ENCODE measurements at places on chromosomes 3 and 15.
A peak's percentile ranks its signal among the peaks of the same experiment; 100 is the strongest.

DNA sequence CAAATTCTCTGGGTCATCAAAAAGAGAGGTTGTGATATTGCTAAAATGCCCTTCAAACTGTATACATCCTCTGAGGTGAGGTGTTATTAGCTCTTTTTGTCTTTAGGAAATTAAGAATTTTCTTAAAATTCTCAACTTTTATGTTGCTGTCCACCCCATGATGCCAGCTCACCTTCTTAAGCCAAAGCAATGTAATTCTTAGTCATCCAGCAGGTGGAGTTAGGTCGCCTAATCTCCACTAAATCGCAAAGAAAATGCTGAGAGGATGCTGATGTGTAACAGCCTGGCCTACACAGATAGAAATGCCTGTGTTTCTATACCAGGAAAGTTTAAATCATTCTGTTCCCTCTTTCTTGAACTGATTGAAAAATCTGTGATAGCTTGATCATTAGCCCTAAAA is 770.2 kb upstream of the ALCAM start:
- DNase-seq: peak; percentile 22

DNA sequence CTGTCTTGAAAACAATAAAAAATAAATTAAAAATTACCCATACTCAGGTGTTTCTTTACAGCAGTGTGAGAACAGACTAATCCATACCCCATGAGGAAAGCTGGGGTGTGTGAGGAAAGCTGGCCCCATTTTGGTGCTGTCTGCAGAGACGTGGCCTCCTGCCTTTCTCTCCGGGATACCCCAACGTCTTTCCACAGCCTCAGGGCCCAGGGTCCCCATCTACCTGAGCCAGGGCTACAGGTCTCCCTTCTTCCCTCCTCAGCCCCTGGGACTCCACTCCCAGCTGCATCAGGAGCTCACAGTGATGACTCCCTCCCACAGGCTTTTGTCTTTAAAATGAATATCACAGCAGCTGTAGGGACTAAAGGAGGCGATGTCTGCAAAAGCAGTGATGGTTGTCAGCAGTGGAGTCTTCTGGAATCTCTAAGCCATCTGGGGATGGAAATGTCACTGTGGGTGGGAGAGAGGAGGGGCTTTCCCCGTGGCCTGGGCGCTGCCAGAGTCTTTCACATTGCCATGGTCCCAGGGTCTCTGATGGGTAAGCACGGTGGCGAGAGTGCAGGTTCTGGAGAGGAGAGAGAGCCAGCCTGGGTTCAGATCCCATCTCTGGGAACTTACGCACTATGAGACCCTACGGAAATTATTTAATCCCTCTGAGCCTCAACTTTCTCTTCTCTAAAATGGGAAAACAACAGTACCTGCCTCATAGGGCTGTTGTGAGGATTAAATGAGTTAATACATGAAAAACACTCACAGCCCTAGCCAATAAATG is 259.3 kb downstream of the PLCL2 start:
- no peak for DNase-seq

GRCh38 chr3:105440113-105440512 is 73.4 kb downstream of the ALCAM start:
- DNase-seq: no peak

- no peak for DNase-seq
Measured at GRCh38 chr15:45048794-45049631, 26.0 kb downstream of the SORD start.

- no peak for DNase-seq
Measured at GRCh38 chr3:129661766-129662165, 55.3 kb upstream of the PLXND1 start.

- no peak for DNase-seq
Measured at GRCh38 chr3:134320749-134321148, 53.5 kb downstream of the AMOTL2 start.

DNA sequence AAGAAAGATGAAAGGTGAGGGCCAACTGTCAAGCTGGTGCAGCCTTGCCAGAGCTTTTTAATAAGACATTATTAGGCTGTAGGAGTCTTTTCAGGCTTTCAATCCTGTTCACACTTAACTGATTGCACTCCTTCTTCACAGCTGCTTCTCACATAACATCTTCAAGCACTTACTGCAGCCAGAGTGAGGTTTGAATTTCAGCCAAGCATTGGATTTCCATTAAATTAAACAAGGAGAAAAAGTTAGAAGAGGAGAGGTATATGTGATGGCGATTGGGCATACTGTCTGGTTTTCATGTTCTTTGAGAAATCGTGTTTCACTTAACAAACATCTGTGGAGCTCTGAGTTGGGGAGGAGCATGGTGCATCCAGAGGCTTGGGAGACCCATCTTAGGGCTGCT is 392.8 kb upstream of the LRRC3B start:
- DNase-seq: no peak

DNA sequence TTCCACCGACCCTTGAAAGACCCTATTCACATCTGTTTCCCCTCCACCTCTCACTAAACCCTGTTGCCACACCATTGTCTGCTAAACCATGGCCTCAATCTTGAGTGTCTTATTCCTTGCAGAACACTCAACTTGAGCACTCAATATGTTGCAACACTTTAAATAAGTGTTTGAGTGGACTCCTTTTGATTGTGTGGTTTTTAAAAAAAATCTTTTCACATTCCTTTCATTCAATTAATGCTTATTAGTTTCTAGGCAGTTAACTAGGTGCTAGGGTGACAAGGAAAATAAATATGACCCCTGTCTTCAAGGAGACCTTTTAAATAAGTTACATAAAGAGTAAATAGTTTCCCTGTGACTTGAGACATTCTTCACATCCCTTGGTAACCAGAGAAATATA is 13.3 kb upstream of the HHLA2 start:
- peak; percentile 9 for DNase-seq

DNA sequence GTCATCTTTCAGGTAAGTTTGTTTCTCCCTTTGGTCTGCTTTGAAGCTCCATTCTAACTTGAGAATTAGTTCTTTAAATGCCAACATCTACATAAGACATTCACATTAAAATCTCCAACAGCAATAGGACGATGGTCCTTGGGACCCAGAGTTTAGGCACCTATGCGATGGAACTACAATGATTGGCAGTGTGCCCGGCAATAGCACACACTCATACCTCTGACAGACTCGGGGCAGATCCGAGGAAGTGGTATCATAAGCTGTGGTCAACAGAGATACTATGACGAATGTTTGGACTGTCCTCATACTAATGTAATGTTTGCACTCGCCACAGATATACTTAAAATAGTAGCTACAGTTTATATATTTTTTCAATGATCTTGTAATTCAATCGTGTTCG is 34.2 kb upstream of the NR2F2 start:
- no peak for DNase-seq

DNA sequence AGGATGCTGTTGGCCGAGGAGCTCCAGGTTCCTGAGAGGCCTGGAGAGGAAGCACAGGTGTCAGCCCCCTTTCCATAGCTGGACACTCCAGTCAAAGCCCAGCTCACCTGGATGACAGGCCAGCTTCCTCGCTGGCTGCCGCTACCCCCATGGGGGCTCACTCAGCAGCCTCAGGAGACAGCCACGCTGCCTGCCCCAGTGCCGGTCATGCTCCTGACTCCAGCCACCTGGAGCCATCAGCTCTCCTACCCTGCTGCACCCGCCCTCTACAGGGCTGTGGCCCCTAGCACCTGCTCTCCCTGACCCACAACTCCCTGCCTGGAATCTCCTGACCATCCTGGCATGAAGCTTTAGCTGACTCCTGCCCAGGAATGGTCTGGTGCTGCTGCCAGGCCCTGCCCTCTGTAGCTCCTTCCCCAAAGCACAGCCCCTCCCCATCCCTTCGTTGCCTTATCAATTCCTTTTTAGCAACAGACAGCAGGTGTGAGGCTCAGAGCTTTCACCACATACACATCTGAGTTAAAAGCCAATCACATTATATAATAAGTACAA is 94.2 kb downstream of the NUP210 start:
- DNase-seq: no peak

DNA sequence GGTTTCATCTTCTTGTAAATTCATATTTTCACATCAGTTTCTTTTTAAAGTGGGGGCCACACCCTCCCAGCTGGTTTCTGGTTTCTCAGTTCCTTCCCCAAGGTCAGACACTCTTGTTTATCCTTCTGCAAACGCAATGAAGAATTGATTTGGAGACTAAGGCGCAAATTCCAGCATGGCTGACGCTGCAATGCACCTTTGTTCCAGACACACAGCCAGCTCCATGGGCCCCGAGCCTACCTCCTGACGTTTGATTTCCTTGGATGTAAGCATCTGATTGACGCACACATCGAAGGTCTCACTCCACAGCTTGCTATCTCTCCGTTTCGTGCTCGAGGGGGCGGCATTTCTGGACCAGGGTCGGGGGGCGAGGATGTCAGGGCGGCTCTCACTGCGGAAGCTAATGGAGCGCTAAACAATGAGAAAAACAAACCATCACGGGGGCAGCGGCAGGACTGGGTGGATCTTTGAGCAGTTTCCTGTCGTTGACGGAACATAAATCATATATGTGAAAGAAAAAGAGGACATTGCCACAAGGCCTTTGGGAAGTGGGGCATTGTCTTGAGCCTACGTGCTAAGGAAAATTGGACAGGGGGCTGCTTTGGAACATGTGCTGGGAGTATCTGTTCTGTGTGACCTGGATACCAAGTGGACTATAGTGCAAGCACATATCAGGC is 46.9 kb downstream of the ARHGEF3 start:
- no peak for DNase-seq

DNA sequence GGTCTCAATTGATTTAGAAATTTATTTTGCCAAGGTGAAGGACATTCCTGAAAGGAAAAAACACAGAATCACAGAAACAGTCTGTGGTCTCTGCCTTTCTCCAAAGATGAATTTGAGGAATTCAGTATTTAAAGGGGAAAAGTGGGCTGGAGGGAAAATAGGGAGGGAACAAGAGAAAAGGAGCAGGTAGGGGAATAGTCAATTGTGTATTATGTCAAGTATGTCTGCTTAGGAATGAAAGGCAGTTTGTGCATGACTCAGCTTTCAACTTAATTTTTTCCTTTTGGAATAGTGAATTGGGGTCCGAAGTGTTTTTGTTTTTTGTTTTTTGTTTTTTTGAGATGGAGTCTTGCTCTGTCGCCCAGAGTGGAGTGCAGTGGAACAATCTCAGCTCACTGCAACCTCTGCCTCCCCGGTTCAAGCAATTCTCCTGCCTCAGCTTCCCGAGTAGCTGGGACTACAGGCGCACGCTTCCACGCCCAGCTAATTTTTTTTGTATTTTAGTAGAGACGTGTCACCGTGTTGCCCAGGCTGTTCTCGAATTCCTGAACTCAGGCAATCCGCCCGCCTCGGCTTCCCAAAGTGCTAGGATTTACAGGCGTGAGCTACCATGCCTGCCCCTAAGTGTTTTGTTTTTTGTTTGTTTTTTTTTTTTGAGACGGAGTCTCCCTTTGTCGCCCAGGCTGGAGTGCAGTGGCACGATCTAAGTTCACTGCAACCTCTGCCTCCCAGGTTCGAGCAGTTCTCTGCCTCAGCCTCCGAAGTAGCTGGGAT is 74.1 kb upstream of the MAP4 start:
- DNase-seq: no peak

GRCh38 chr3:99506-99905 is 97.1 kb upstream of the CHL1 start:
- no peak for DNase-seq

- peak; percentile 53 for DNase-seq
Measured at GRCh38 chr3:146313746-146314111, 62.8 kb upstream of the PLSCR4 start.

DNA sequence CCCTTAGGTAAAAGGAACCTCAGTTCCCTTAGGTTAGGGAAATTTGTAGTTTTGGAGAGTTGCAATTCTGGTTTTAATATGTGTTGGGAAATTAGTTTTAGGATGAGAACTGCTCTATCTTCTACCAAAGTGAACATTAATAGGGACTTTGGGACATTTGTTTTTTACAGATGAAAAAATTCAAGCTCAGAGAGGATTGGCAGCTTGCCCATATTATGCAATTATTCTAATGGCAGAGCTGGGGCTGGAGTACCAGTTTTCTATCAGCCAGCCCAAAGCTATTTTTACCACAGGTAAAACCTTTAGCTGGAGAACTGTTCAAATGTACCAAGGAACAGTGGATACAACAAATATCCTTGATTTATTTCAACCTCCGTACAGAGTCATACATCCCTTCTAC is 127.0 kb downstream of the CPNE4 start:
- no peak for DNase-seq

- no peak for DNase-seq
Measured at GRCh38 chr3:32113566-32113965, 7.1 kb downstream of the GPD1L start.

All from fibroblast of skin of left quadriceps (primary cell).